ENCODE measurements at places on chromosomes 6 and 20. TPM values are rescaled to one million over a fixed set of nuclear protein-coding genes. Genes with fewer than 3 reads are reported as not detected.

ACTL10 gene
- 3.9 TPM for total RNA-seq

RTF2 gene
- total RNA-seq, result 68.6 TPM

NDRG3 gene
- 14.6 TPM for total RNA-seq

COL11A2 gene
- total RNA-seq, result 2.8 TPM

CRYBG1 gene
- total RNA-seq, result 10.6 TPM

RBPJL gene
- total RNA-seq, result not detected

CFAP61 gene
- total RNA-seq, result 1.2 TPM

PI3 gene
- total RNA-seq, result not detected

DNA sequence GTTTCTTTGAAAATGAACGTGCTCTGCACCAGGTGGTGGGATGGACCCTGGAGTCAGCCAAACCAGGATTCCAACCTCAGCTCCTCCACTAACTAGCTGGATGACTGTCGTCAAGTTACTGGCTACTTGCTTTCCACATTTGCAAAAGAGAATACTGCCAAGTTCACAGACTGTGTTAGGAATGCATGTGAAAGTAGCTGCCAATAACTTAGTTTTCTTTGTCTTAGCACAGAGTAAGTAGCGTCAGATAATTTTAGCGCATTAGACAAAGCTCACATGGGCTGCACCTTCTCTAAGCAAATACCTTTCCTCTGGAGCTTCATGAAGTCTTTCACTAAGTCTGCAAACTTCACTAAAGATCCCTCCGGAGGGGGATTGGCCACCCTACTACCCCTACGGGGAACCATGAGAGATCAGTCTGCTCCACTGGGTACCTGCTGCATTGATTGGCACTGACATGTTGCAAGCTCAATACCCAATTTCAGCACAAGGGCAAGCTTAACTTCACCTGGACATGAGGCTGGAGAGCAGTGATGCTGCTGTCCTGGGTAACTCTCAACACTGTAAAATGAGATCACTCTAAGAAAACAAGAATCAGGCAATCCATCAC lies 113.9 kb downstream of the MBOAT1 start:
- peak; percentile 15 for DNase-seq
- no peaks in the 10 kb centered on the region for H3K36me3 ChIP-seq
- peaks cover 5% of the 10 kb centered on the region for H3K4me1 ChIP-seq
- H3K27ac ChIP-seq, result no peak overlapping the region
- H3K4me3 ChIP-seq, result no peak overlapping the region

GRCh38 chr6:107639511-107639910 lies 149.6 kb downstream of the SOBP start:
- H3K4me3 ChIP-seq, result no peak overlapping the region
- H3K27me3 ChIP-seq, result no peaks in the 10 kb centered on the region
- no peaks in the 10 kb centered on the region for H3K36me3 ChIP-seq
- DNase-seq, result no peak

- H3K4me3 ChIP-seq, result no peak overlapping the region
- H3K4me1 ChIP-seq, result no peaks in the 10 kb centered on the region
- H3K27ac ChIP-seq, result no peak overlapping the region
- H3K36me3 ChIP-seq, result no peaks in the 10 kb centered on the region
- H3K27me3 ChIP-seq, result no peaks in the 10 kb centered on the region
Observed at GRCh38 chr20:15446373-15446772, 1109.0 kb upstream of the FLRT3 start.

DNA sequence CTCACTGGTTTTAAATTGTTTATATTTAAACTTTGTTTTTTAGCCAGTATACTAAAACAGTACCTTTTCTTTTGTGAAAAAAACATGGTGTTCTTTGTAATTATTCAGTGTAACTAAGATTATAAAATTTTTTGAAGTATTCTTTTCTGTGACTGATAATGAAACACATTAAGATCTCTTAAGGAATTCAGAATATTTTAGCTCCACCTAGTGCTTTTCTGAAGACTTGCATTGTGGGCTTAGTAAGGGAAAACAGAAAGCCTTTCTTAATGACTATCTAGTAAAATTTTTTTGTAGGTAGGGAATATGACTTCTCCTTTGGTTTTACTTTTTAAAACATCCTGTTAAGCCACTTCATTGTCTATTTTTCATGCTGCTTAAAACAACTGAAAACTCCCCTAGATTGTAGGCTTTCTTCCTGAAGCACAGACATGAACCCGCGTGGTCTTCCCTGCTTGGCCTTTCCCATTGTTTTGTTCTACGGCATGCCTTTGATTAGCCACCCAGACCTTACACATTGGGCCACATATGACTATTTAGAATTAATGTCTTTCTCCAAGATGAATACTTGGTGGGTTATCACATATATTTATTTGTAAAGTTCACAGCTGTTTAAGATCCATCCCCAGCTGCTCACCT lies 72.1 kb downstream of the AFDN start:
- no peak overlapping the region for H3K27ac ChIP-seq
- DNase-seq, result no peak
- H3K27me3 ChIP-seq, result no peaks in the 10 kb centered on the region
- no peaks in the 10 kb centered on the region for H3K4me1 ChIP-seq

GRCh38 chr20:60074276-60074675 lies 116.1 kb downstream of the CDH26 start:
- no peaks in the 10 kb centered on the region for H3K27me3 ChIP-seq
- no peak for DNase-seq
- no peak overlapping the region for H3K4me3 ChIP-seq
- H3K27ac ChIP-seq, result no peak overlapping the region

- DNase-seq, result no peak
- H3K4me3 ChIP-seq, result no peak overlapping the region
- H3K36me3 ChIP-seq, result no peaks in the 10 kb centered on the region
- no peaks in the 10 kb centered on the region for H3K4me1 ChIP-seq
Observed at GRCh38 chr6:1850121-1850839, 240.6 kb downstream of the FOXC1 start.

DNA sequence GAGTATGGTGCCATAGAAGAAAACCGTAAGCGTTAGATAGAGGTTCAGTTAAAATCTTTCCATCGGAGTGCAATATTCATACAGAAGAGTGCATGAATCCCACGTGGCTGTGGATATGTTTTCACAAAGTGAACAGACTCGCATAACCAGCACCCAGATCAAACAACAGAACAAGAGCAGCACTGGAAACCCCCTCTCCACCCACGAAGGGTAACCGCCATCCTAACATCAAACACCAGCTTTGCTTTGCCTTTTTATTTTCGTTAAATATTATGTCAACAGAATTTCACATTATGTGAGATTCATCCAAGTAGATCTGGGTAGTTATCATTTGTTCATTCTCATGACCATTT lies 4.7 kb downstream of the GTSF1L start:
- no peak for DNase-seq
- no peak overlapping the region for H3K4me3 ChIP-seq
- H3K27me3 ChIP-seq, result no peaks in the 10 kb centered on the region
- no peak overlapping the region for H3K27ac ChIP-seq

DNA sequence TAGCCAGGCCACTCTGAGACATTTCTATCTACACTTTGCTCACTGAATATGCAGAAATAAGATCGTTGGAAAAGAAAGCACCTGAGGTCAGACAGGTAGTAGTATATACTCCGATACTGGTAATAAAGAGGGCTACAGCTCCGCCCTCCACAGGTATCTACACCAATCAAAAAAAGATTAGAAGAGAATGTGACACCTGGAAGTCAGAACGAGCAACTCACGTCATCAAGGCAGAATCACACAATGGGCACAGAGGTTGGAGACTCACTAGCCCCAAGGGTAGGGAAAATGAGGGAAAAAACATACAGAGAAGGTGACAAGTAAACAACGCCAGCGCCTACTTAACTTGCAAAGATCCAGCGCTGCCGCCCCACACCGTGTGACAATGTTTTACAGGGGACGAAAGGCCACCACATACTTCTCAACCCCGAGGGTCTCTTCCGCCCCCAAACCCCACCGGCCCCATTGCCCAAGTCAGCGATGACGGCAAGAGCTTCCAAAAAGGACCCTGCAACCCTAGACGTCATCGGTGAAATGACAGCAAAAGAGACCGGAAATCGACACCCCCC lies 653 bp downstream of the LMBRD1 start:
- H3K36me3 ChIP-seq, result no peaks in the 10 kb centered on the region
- H3K27me3 ChIP-seq, result no peaks in the 10 kb centered on the region
- peak; percentile 61 for DNase-seq
- peak overlapping the region; percentile 94 for H3K27ac ChIP-seq
- H3K4me3 ChIP-seq, result peak overlapping the region; percentile 69

- H3K27ac ChIP-seq, result no peak overlapping the region
- no peaks in the 10 kb centered on the region for H3K4me1 ChIP-seq
- H3K4me3 ChIP-seq, result no peak overlapping the region
- no peak for DNase-seq
Observed at GRCh38 chr20:22512911-22513489, 71.4 kb downstream of the FOXA2 start.

DNA sequence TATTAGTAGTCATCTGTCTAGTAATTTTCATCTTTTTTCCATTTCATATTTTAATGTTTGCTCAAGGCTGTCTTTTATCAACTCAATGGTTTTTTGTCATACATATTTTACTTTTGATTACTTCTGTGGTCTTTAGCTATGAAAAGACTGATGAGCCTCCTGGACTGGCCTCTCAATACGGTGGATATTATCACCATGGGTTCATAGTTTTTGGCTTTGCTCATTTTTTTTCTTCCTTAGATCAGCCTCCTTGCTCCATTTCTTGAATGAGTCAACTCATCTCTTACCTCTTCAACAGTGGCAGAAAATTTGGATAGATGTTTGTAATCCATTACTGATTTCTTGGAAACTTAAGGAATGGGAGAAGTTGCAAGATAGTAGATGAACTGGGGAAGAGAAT lies 80.1 kb upstream of the ELOVL5 start:
- no peak for DNase-seq
- no peaks in the 10 kb centered on the region for H3K27me3 ChIP-seq
- H3K36me3 ChIP-seq, result no peaks in the 10 kb centered on the region
- H3K4me1 ChIP-seq, result no peaks in the 10 kb centered on the region
- no peak overlapping the region for H3K27ac ChIP-seq
- H3K4me3 ChIP-seq, result no peak overlapping the region

- no peaks in the 10 kb centered on the region for H3K27me3 ChIP-seq
- H3K27ac ChIP-seq, result no peak overlapping the region
- H3K4me3 ChIP-seq, result no peak overlapping the region
- H3K36me3 ChIP-seq, result no peaks in the 10 kb centered on the region
Observed at GRCh38 chr20:39524371-39524911, 562.3 kb downstream of the DHX35 start.

GRCh38 chr6:15356179-15356578 lies 110.3 kb downstream of the JARID2 start:
- H3K27me3 ChIP-seq, result no peaks in the 10 kb centered on the region
- no peak overlapping the region for H3K4me3 ChIP-seq
- H3K36me3 ChIP-seq, result no peaks in the 10 kb centered on the region
- no peak overlapping the region for H3K27ac ChIP-seq
- peaks cover 7% of the 10 kb centered on the region for H3K4me1 ChIP-seq

DNA sequence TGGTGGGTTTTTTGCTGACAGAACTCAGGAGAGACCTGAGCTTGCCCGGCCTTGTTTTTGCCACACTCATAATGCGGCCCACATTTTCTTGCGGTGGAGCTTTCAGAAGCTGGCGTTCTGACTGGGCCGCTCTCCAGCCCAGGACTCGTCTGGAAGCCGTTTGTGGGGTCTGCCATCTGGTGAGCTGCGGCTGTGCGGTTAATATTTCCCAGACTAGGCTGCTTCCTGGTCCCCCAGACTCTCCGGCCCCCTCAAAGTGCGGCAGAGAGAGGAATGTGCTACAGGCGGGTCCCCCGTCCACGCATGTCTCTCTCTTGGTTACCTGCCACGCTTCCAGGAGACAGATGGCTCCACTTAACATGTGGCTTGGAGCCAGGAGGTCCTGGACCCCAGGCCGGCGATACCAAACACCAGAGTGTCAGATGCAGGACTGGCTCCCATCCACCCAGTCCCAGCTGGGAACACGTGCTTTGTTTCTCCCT lies 128.9 kb upstream of the PMEPA1 start:
- no peak for DNase-seq
- no peak overlapping the region for H3K4me3 ChIP-seq
- H3K27me3 ChIP-seq, result no peaks in the 10 kb centered on the region
- H3K4me1 ChIP-seq, result no peaks in the 10 kb centered on the region
- no peak overlapping the region for H3K27ac ChIP-seq
